ENCODE measurements at places on chromosomes 7 and 10.

DNA sequence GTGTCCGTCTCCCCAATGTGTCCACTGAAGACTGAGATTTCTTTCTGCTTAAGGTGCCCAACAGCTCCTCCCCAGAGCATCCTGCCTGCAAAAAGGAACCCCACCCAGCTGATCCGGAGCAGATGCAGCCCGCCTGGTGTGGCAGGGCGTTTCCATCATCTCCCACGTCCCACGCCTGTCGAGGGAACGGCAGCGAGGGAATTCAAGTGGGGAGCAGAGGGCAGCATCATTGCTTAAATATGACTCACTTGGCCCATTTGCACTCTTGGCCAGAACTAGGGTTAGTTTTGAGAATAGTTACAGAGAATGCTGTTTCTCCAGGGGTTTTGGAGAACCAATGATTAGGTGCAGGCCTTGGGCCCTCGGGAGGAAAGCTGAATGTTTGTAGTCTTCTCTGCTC lies 20.8 kb downstream of the VWA2 start:
- no peak for DNase-seq

- DNase-seq = peak; percentile 35
Observed at GRCh38 chr7:43454936-43455518, 127.9 kb upstream of the STK17A start.

DNA sequence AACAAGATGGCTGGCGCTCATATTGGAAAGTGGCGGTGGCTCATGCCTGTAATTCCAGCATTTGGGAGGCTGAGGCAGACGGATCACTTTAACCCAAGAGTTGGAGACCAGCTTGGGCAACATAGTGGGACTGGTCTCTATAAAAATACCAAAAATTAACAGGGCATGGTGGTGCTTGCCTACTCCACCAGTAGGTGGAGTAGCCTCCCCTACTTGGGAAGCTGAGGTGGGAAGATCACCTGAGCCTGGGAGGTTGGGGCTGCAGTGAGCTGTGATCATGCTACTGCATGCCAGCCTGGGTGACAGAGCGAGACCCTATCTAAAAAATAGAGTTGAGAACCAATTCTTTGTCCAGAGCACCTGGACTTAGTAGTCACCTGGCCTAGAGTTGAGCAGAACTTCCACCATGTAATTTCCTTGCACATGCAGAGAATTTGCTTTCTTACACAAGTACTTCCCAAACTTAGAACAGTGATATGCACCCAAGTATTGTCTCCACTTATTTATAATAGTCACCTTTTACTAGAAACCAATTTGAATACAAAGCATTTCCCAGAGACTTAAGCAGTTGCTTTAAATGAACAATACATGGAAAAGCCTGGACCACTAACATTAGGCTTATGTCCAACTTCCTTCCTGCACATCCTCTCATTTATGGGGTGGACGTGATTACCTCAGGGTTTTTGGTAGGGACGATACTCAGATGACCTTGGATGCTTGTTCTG lies 15.9 kb downstream of the LAMB4 start:
- no peak for DNase-seq

DNA sequence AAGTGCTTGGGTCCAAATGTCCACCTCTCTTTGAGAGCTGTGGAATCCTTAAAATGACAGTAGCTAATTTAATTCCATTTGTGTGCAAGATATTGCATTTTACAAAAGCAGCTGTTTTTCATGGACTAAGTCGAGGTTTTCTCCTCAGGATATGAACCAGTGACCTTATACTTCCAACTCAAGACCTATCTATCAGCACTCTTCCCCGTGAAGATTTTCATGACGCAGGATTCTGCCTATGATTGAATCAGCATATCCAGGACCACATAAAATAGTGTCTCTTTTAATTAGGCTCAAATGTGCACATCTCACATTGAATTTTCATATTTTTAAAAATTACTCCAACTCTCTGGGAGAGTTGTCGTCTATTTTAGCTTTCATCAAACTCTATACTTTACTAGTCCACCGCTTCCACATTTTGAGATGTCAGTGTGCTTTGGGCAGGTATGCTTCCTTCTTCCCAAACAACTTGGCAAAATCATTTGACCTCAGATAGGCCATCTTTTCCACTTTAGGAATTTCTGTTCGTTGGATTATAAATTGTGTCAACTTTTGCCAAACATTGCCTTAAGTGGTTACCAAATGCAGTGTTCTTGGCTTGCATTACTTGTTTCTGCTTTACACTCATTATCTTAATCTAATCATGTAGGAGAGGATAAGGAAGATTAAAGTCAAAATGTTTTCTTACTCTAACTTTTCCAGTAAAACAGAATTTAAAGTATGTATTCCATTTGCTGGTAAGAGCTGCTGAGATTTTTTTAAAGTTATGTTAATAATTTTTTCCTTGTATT lies 39.4 kb downstream of the SEMA3A start:
- no peak for DNase-seq

- peak; percentile 16 for DNase-seq
Observed at GRCh38 chr10:12835709-12836108, 165.8 kb downstream of the CCDC3 start.

DNA sequence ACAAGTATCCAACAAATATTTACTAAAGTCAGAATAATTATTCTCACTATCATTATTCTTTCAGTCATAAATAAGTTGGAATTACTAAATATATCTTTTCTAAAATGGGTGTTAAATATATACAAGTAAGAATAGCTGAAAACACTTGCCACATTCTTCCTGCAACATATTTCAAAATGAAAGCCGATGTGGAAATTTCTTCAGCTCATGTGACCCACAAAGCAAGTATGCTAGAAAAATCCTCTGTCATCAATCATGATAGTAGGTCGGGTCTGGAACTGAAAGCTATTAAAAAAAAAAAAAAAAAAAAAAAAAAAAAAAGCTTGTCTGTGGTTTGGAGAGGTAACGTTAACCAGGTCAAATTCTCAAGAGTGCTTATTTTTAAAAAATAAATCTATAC lies 344.7 kb downstream of the NEBL start:
- no peak for DNase-seq

DNA sequence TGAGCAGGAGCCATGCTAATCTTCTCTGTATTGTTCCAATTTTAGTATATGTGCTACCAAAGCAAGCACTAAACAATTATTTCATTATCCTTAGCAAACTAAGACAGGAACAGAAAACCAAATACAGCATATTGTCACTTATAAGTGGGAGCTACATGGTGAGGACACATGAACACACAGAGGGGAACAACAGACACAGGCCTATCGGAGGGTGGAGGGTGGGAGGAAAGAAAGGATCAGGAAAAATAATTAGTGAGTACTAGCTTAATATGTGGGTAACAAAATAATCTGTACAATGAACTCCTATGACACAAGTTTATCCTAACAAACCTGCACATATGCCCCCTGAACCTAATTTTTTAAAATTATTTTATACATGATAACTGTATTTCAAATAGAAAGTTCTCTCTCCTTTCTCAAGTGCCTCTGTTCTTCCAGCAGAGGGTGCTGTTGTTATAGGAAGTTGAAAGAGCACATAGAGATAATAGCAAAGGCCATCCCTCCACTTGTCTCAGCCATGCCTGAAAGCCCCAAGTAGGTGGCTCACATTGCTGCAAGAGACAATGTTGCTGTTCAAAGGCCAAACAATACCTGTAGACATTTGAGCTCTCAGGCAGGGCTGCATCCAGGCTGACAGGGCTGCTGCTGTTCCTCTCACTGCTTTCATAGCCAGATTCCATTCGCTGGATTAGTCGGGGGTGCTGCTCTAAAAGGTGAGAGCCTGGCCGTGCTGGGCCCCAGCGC lies 33.4 kb upstream of the PPP3CB start:
- peak; percentile 31 for DNase-seq

GRCh38 chr10:22022257-22023032 lies 18.9 kb upstream of the DNAJC1 start:
- DNase-seq = no peak

DNA sequence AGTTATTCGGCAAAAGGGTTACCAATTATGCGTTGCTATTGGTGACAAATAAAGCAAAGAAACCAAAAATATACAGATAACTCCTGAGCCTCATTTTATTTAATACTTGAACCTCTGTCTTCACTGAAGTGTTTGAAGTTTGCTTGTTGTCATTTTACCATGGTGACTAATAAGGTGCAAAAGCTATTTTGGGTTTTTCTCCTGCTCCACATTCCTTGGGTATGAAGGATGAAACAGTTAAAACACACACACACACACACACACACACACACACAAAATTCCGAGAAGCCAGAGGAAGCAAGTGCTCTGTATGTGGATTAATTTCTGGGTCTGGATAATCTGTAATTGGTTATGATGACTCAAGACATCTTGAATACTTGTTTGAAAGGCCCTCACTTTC lies 246.5 kb downstream of the COBL start:
- no peak for DNase-seq

- DNase-seq = no peak
Observed at GRCh38 chr7:36677769-36678437, 46.4 kb downstream of the AOAH start.

- DNase-seq = no peak
Observed at GRCh38 chr7:108614896-108615295, 45.2 kb downstream of the DNAJB9 start.

DNA sequence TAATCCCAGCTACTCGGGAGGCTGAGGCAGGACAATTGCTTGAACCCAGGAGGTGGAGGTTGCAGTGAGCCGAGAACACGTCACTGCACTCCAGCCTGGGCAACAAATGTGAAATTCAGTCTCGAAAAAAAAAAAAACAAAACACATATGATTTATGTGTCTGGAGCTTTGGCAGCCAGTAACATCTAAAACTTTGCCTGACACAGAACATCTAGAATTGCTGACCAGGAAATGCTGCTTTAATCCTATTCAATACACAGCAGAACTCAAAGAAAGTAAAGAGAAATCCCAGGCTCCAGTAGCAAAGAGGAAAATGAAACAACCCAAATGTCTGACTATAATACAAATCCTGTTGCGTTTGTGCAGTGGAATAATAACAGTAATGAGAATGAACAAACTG lies 4.5 kb upstream of the CCDC6 start:
- DNase-seq = no peak

- DNase-seq = no peak
Observed at GRCh38 chr10:42623929-42624328, 14.4 kb downstream of the ZNF33B start.

DNA sequence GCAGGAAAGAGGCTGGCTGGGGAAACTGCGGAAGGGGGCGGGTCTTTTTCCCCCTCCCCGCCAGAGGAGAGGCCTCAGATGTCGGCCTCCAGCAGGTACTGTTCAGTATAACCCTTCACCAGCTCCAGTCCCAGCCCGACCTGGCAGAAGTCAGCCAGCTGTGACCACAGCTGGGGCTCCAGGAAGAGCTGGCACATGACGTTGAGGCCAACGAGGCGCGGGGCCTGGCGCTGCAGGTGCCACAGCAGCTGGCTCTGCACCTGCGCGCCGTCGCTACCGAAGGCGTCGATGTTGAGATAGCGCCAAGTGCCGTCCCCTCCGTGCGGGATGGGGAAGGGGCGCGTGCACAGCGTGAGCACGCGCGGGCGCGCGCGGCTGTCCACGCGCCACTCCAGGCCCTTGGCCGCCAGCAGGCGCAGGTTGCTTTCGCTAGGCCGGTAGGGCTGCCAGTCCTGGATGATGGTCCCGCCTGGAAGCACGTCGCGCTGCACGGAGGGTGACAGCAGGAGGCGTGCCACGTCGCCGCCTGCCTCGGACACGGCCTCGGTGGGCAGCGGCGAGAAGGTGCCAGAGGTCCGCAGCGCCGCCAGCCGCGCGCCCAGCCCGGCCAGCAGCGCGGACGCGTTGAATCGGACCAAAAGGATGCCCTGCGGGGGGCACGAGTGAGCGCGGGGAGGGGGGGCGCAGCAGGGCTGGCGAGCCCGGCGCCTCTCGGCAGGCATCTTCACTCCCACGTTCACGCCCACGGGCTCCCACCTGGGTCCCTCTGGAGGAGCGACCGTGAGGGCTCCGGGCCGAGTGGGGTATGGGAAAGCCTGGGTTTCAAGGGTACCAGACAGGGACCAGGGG lies 6.9 kb upstream of the VGF start:
- DNase-seq = no peak

DNA sequence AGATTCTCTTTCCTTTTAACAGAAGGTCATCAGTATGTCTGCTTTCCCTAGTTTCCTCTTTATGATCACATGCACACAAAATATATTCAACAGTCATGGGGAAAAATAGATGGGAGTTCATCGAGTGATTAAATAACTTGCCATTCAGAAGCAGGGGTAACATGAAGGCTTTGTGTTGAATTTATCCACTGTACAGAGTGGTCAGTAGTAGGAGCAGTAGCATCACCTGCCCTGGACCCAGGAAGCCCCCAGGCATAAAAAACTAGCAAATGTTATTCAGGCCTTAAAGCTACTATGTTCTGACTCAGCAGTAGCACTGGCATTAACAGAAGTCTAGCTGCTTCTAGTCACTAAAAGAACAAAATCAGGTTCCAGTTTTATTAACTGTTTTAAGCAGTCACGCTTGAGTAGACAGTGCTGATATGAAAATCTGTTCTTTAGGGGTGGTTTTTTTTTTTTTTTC lies 31.4 kb upstream of the FAM133B start:
- peak; percentile 56 for DNase-seq

DNA sequence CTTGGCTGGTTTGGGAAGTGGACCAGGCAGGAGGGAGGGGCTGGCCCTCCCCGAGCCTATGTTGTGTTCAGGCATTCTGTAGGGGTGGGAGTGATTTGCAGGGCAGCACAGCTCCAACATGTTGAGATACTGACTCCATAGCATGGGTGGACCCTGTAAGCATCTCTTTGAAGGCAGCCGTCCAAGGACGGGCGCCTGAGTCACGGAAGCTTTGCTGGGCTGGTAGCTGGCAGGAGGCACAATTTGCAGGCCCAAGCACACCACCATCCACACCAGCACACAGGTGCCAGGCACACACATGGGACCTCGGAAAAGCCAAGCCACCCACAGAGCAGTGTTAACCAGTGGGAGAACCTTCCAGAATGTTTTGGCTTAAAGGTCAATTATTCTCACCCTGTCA lies 505.1 kb upstream of the FOXK1 start:
- no peak for DNase-seq

DNA sequence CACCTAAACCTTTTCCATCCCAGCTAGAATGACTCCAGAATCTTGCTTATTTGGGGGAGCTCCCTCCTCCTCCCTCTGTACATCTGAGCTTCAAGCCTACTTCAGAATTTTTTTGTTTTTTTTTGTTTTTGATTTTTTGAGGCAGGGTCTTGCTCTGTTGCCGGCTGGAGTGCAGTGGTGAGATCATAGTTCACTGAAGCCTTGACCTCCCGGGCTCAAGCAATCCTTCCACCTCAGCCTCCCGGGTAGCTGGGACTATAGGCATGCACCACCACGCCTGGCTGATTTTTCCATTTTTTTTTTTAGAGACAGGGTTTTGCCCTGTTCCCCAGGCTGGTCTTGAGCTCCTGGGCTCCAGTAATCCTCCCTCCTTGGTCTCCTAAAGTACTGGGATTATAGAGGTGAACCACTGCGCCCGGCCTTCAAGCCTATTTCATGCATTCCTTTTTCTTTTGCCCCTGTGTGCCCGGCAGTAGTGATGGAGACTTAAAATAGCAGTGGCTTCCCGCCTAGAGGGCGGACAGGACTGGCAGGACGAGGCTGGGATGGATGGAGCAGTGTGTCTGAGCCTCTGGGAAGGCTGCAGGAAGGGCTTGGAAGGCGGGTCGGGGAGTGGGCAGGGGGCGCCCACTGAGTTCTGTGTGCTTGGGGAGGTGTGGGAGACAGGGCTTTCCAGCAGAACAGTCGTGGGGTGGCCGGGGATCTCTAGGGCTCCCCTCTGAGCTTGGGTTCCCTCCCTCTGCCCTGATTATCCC lies 8.8 kb downstream of the CUX1 start:
- DNase-seq = no peak

- no peak for DNase-seq
Observed at GRCh38 chr10:92208736-92209135, 82.1 kb downstream of the CPEB3 start.

All from SW 1271 (cell line).